H9 (cell line): ENCODE measurements at places on chromosomes 4 and X.

GRCh38 chr4:102345795-102346100, 466 bp upstream of the SLC39A8 start:
- H3K36me3 ChIP-seq, result no peaks in the 10 kb centered on the region
- peaks cover 8% of the 10 kb centered on the region; the same call in 1 of the 2 replicates for H3K4me1 ChIP-seq
- H3K27me3 ChIP-seq, result peaks cover 2% of the 10 kb centered on the region; the same call in 1 of the 2 replicates
- DNase-seq, result no peak

GRCh38 chr4:153785910-153786721, 2.8 kb downstream of the SFRP2 start:
- H3K27me3 ChIP-seq, result no peaks in the 10 kb centered on the region
- DNase-seq, result no peak
- H3K36me3 ChIP-seq, result peaks cover 66% of the 10 kb centered on the region
- peaks cover 2% of the 10 kb centered on the region; the same call in 1 of the 2 replicates for H3K4me1 ChIP-seq

DNA sequence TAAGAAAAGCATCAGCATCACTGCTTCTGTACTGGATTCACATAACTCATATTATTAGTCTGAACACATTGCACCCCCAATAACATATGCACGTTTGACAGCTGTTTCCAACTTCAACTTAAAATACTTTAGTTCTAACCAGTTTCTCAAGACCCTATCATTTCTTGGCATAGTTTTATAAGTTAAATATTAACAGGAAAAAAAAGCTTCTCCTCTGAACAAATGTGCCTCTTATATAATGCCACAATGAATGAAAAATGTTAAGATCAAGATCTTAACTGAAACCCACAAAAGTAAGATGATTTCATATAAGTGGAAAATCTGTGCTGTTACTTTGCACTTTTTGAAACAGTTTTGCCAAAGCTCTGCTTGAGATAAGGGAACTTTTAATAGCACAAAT, 652.8 kb upstream of the FAM241A start:
- H3K4me3 ChIP-seq, result no peak overlapping the region
- H3K27ac ChIP-seq, result no peak overlapping the region
- H3K36me3 ChIP-seq, result no peaks in the 10 kb centered on the region
- no peak for DNase-seq
- no peaks in the 10 kb centered on the region for H3K4me1 ChIP-seq
- H3K27me3 ChIP-seq, result no peaks in the 10 kb centered on the region

DNA sequence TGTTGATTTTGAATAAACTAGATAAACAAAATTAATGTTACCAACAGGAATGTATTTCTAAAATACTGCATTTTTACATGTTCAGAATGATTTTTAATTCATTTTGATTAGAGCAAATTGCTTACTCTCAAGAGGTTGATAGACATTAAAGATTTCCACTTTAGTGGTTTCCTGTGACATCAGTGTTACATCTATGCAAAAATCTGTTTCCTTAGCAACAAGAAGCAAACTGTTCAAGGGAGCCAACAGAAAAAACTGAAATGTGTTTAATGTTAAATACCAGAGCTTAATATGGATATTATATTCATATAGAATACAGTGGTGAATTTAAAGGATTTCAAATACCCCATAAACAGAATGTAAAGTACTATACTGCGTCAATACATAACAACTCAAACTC, 277.8 kb downstream of the GABRG1 start:
- H3K27ac ChIP-seq, result no peak overlapping the region
- H3K27me3 ChIP-seq, result no peaks in the 10 kb centered on the region
- DNase-seq, result no peak
- H3K4me1 ChIP-seq, result no peaks in the 10 kb centered on the region
- no peak overlapping the region for H3K4me3 ChIP-seq
- H3K36me3 ChIP-seq, result peaks cover 1% of the 10 kb centered on the region; the same call in 1 of the 3 replicates

DNA sequence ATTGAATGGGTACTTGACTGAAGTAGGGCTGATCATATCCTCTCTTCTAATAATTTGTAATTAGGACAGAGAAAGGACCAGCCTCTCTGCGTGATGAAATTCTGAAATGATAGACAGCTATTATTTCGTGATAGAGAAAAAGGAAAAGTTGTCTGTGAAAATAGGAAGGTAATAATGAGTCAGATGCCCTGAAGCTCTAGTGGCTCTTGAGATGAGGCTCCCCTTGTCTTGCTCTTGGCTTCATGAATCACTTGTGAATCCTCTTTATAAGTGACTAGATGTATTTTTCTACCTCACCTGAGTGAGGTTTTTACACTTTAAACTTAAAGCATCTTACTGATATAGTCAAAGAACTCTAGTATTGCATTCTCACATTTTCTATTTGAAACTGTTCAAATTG, 888.9 kb downstream of the PCDH18 start:
- H3K4me3 ChIP-seq, result no peak overlapping the region
- no peak for DNase-seq
- no peak overlapping the region for H3K27ac ChIP-seq
